ENCODE measurements at places on chromosomes 3 and 15.

GRCh38 chr15:82135638-82136037 is 89.8 kb upstream of the MEX3B start:
- DNase-seq, result no peak

DNA sequence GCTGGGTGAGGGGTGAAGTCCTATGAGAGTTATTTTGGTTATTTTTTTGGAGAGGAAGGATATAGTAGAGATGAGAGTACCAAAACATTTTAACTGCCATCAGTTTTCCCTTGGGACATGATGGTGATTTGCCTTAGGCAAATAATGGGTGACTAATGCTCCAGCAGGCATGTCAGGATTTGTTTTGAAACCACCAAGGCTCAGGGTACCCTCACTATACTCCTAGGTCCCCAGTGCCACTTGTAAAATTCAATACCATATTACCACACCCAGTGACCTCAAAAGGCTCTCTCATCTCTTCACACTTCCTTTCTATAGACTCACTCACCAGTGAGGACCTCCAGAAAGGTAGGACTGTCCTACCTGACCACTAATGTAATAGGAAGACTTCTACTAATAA is 83.6 kb downstream of the WDR72 start:
- no peak for DNase-seq

- DNase-seq, result peak; percentile 13
These were observed 54.5 kb upstream of the GOLGA6B start for GRCh38 chr15:72599855-72600464.

- no peak for DNase-seq
These were observed 17.5 kb upstream of the ARHGEF3 start for GRCh38 chr3:56819016-56819809.

DNA sequence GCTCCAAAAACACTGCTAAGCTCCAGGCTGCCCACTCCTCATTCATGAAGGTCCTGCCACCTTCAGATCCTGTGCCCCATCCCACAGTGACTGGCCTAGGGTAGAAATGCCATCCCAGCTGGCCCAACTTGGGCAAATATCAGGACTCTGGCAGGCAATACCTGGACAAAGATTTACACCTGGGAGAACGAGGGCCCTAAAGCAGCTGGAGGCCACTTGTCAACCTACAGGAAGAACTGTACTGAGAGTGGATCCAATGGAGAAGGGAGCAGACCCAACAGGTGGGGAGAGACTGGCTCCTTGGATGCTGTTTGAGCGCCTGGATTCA is 57.1 kb upstream of the GATA2 start:
- DNase-seq, result no peak
